Nucleus accumbens (tissue), 56 donors: ENCODE measurements at places on chromosomes 2 and 18.

DNA sequence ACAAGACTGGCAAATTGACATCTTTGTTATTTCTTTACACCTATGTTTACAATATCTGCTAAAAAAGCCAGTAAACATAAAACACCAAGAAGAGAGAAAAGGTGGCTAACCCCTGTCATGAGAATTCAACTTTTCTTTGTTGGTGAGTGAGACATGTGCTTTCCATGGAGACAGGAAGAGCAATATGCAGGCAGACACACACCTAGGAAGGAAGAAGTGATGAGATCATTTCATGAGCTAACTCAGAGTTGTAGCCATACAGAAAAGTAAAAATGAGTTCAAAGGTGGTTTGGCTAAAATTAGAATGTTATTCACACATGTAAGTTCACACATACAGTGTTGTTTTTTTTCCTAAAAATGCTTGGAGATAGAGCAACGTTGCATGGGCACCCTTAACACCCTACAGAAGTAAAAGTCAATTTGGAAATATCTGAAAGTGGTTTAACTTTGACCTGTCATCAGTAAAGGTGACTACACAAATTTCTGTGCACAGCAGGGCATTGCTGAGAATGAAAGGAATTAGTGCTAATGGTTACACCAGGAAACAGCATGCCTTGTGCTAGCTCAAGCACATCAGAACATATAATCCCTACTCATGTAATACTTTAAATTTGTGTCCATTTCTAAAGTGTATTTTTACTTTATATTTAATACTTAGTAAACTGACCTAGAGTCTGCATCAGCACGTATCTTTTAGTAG, 557.6 kb downstream of the CBLN2 start:
- no peak for DNase-seq

DNA sequence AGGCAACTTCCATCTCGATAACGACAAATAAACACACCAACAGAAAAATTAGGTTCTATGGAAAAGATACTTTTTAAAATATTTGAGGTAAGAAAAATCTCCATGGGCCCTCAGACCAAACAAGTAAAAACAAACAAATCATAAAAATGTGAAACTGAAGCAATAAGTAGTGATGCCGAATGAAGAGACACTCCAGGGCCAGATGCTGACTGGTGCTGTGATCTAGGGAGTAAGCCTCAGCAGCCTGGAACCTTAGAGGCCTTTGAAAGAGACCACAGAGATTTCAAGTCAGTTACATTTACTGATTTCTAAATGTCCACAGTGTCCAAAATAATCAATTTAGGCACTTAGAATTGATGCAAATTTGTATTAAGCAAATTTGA, 1144.7 kb downstream of the CNTNAP5 start:
- no peak for DNase-seq

DNA sequence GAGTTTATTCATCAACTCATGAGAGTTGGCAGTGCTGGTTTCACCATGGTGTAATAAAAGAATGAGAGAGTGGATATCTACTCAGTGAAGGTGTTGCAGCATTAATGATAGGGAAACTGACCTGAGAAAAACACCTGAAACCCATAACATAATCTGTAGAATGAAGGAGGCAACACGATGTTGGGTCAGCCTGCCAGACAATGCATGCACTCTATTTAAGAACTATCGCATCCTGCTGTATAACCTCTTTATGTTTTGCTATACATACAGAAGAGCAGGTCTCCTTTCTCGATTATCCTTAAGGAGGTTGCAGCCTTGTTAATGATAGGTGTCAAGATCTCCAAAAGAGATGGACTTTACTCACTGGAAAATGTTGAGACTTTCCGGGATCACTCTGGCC, 65.9 kb downstream of the IKZF2 start:
- no peak for DNase-seq

DNA sequence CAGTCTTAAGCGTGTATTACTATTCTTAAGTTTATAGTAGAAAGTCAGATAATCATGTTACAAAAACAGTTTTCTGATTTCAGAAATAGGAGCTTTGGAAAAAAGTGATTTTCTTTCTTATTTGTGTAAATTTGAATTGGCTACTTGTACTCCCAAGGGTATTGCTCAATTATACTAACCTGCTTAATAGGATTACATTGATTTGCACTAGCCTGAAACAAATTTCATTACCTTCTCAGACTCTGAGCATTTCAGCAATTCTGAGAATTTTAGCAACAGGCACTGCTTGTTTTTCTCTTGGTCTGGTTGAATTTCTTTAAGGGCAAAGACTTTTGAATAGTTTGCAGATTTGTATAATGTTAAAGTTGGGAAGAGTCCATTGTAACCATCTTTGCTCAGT, 87.2 kb upstream of the NXPH2 start:
- DNase-seq = no peak

DNA sequence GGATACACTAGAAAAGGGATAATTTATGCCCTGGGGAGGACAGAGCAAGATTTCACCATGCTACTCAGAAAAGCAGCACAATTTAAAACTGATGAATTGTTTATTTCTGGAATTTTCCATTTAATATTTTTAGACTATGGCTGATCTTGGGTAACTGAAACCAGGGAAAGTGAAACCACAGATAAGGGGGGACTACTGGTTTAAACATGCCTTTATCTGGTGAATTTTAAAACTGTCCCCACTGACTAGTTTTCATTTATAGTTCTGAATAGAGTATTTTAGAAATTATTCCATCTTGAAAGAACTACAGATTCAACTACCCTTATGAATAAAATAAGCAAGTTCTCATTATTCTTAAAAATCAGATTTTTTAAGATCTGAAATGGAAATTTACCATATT, 15.0 kb downstream of the NFU1 start:
- no peak for DNase-seq

GRCh38 chr18:50578030-50578429, 18.1 kb downstream of the MAPK4 start:
- no peak for DNase-seq

DNA sequence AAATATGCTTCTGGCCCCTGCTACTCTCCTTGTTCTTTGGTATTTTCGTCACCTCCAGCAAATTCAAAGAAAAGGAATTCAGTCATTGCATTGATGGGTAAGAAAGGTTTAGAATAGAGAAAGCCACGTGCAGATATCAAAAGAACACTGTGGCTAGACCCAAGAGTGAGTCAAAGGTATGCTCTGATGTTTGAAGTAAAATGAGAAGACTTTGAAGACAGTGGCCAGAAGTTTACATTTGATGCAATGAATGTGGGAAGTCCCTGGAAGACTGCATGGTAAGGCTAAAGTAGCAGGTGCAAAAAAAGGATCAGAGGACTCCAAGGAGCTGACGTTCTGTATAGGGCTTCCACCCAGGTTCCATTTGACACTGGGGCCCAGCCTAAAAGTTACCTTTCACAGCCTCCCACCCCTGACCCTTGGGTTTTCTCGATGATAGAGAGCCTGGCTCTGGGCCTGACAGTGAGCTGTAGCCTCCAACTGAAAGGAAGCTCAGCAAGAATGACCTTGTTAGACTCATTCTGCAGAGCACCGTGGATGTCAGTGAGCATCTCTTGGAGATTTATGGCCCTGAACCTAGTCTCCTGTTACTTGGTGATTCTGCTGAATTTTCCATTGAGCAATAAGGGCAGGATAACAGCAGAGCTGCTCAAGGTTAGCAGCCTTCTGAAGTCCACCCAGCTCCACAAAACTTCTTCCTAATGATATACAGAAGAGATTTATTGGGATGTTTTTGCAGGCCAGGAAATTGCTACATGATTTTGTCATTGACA, 223.7 kb upstream of the RBBP8 start:
- DNase-seq = no peak

DNA sequence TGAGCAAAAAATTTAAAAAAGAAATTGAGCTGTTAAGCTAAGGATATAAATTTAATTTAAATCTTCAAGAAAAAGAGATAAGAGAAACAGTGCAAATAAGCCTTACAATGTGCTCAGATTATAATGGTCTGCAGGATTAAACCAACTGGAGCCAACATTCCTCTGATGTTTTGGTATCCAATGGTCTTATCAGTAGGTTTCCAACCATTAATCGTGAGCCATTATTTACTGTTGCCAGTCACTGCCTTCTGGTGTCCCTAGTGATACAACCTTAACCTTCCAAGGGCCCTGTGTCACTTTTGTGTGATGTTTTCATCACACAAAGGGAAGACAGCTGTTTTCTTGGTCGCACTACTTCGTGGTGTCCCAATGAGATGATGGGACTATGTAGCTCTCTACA, 134.5 kb upstream of the CTAGE1 start:
- no peak for DNase-seq
